Stimulated activated CD4-positive, alpha-beta T cell treated with anti-CD3 and anti-CD28 coated beads, Interleukin-2, amount 100 ng/mL, for 24 hours (primary cell): ENCODE measurements at places on chromosomes 12 and 14.

- DNase-seq: no peak
Observed at GRCh38 chr14:77322250-77322902, 1.5 kb downstream of the GSTZ1 start.

- no peak for DNase-seq
Observed at GRCh38 chr12:14313379-14314138, 51.9 kb upstream of the ATF7IP start.

- no peak for DNase-seq
Observed at GRCh38 chr12:33795536-33795935, 226.8 kb upstream of the ALG10 start.

DNA sequence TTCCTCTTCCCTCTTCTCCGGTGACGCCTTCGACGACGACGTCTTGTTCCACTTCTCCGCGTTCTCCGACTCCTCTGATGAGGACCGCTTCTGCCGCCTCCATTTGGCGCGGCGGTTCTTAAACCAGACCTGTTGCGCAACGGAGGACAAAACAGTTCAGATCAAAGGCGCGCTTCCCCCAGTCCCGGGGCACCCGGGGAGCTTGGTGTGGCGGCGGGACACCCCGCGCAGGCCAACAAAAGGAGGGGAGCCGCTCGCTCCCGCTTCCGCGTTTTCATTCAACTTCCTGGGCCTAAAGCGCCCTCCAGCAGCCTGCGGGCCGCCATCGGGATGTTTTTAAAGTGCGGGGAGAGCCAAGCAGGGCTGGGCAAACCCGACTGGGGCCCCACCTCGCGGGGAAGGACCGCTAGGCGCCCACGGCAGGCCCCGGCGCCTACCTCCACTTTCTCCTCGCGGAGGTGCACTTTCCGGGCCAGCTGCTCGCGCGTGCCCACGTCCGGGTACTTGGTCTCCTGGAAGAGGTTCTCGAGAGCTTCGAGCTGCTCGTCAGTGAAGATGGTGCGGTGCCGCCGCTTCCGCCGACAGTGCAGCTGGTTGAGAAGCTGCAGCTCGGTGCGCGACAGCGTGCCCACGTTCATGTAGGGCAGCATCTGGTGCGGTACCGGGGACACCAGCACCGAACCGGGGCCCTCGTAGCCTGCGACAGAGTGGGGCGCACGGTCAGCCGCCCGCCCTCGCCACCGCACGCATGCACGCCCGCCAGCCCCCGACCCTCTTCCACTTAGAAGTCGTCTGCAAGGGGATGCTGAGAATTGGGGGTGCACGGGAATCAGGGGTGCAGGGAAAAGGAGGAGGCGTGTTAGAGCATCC, 1.2 kb downstream of the GSC start:
- DNase-seq: no peak

DNA sequence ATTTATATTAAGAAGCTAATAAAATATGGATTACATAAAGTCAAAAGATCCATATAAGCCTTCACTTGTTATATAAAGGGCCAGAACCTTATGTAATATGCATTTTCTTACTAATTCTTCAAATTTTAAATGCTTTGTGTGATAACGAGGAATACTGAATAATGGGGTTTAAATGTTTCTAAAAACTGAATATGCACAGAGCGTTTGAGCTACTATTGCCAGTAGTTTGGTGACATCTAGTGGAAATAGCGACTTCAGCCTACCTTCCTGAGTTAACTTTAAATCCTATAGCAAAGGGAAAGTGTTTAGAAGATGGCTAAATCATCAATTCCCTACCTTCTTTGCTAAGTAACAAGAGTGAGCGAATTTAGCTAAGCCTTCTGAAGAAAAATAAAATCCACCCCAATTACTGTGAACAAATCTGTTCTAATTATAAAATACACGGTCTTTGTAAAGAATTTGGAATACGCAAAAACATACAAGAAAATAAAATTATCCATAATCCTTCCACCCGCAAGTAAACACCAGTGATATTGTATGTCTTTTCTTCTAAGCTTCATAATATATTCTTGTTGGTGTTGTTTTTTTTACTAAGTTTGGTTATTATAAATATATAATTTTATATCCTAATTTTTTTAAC, 115.5 kb upstream of the G2E3 start:
- DNase-seq: no peak

DNA sequence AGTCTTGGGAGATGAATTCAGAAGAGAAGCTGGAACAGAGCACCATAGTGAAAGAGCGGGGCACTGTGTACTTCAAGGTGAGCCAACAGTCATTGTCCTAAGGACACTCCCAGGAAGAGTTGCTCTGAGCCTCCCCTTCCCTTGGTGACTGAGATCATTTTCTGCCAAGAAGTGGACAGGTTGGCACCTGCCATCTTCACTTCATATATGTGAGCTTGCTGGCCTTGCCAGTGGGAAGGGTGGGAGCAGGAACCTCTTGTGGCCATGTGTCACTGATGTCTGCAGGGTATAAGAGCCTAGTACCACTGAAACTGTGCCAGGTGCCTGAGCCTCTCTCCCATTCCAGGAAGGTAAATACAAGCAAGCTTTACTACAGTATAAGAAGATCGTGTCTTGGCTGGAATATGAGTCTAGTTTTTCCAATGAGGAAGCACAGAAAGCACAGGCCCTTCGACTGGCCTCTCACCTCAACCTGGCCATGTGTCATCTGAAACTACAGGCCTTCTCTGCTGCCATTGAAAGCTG, 5.3 kb downstream of the FKBP4 start:
- DNase-seq: no peak

GRCh38 chr12:81249976-81250375, 172.1 kb downstream of the ACSS3 start:
- DNase-seq: no peak

DNA sequence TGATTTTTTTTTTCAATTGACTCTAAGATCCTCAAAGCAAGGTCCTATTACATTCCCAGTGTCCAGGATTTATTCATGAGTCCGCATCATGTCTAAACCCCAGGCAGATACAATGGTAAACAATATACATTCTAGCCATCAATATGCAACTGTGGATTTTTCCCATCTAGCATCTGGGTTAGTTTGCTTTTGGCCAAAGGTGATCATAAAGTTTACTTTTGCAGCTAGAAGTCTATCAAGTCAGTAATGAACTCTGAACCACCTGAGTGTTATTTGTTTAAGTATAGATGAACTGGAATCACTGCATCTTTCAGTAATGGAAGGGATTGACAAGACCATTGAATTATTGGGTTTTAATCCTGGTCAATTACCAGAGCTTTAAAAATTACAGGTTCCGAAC, 80.8 kb downstream of the STON2 start:
- DNase-seq: no peak

GRCh38 chr12:74538491-74539258, 1.0 kb downstream of the ATXN7L3B start:
- DNase-seq: peak; percentile 26

DNA sequence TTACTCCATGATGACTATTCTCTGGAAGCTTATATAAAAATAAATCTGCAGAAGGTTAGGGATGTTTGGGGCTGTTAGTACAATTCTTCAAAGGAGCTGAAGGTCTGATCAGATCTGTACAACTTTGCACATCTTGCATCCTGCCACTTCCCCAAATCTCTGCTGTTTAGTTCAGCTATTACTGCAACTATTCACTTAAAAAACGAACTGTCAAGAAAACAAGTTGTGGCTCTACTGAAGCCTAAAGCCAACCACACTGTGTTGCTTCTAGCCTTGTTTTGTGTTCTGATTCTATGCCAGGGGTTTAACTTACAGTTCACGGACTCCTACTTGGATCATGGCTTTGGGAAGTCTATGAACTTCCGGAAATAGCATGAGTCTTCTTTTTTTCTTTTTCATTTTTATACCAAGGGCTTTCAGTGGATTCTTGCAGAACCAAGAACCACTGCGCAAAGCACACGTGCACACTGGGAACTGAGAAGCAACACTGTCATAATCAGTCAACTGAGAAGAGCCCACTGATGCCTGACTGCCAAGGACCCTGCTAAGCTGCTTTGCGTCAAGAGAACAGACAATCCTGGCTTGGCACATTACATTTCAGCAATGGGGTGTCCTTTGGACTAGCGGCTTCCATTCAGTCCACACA, 66.3 kb upstream of the EEA1 start:
- DNase-seq: no peak

- no peak for DNase-seq
Observed at GRCh38 chr12:56257491-56258067, 605 bp downstream of the ANKRD52 start.

DNA sequence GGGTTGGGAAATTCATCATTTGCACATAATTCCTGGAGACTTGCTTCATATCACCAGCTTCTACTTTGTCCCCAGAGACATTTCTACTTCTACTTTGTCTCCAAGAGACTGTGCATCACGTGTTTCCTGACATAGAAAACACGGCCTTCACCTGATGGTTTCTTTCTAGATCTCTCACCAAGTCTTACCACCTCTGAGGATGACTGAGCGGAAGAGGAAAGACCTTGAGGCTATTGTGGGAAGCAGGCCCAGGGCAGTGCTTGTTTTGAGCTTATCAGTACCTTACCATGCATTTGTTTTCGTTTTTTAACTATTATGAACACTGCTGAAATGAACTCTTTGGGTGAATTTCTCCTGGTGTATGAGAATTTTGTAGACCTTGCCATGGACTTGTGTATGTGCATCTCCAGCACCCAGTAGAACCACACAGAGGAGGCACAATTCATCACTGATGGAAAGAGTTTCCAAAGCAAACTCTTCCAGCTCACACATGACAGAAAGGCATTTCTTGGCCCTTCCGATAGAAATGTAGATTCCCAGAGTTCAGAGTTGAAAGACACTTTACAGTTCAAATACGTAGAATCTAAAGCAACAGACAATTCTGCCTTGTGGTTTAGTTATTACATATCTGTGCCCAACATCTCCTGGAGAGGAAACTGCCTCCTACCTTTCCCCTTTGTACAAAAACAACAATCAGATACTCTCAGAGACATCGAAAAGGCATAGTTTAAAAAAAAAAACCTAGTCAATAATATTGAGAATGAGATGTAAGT, 434.7 kb downstream of the FUT8 start:
- peak; percentile 57 for DNase-seq

- no peak for DNase-seq
Observed at GRCh38 chr14:54866588-54866987, 36.0 kb downstream of the GCH1 start.

GRCh38 chr14:24058951-24059475, 7.2 kb downstream of the CARMIL3 start:
- DNase-seq: no peak

- no peak for DNase-seq
Observed at GRCh38 chr14:100098171-100098570, 32.9 kb downstream of the EVL start.

DNA sequence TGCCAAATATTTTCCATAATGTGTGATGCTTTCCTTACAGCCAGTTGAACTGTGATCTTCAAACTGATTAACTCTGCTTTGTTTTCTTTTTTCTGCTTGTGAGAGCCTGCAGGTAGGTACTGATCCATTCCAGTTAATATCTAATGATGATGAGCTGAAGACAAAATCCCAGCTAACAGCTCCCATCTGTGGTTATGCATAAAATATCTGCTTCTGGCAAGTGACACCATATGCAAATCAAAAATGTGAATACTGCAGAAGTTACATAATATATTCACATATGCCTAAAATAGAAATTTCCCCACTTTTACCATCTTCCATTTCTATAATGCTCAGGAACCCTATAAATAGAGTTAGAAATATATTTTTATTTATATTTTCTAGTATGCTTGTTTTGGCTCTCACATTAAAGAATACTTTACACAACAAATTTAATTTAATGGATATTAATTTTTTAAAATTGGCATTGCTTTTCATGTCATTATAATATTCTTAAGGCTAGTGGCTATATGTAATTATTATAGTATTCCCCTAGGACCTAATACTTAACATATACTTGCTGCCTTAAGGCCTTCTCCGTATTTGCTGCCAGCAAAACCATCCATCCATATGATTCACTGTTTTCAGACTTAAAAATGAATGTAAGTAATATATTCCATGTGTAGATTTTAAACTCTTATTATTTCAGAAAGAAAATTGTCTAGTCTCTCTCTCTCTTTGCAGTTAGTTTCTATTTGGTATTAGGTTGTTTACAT, 83.8 kb downstream of the CCER1 start:
- DNase-seq: no peak

DNA sequence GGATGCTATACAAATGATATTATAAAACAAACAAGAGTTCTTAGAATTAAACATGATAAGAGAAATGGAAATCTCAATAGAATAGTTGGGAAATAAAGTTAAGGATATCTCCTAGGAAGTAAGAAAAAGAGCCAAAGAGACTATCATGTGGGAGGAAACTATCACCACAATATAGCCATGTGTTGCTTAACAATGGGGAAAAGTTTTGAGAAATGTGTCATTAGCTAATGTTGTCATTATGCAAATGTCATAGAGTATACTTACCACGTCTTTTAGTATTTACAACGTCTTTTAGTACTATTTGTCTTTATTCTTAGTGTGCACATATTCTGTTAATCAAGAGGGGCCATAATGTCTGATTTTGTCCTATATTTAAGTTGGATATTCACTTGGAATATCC, 58.7 kb downstream of the ZNF641 start:
- no peak for DNase-seq

DNA sequence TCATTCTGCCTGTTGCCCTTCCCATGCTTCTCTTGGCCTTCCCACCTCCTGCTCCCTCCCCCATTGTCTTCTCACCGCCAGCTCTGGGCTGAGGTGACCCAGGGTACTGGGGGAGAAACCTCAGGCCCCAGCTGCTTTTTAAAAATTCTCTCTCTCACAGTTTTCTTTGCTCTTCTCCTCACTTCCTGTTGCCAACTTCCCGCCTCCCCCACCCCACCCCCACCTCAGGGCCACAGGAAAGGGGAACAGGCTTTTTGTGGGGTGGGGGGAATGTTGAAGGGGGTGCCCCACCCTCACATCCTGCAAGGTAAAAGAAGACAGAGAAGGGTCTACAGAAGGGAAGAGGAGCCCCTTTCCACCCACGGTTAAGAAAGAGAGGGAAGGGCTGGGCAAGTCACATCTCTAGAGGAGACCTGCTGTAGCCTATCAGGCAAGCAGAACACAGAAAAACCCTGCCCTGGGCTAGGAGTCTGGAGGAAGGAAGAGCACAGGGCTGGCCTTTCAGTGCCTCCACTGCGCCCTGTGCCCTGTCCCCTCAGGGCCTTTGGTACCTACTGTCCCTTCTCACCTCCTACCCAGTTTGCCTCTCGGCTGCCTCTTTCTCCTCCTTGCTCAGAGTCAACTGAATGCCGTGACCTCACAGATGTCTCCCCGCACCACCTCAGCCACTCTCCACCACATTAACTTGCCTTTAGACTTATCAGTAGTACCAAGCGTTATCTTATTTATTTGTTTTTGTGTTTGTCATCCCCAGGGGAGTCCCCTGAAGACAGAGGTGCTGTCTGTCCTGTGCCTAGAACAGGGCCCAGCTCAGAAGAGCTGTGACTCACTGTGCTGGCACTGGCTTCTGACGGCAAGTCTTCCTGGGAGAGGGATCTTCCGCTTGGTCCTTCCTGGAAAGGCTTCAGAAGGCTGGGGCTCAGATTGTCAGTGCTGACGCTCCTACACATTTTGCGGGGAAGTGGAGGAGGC, 1.7 kb downstream of the ARHGAP9 start:
- DNase-seq: peak; percentile 47

GRCh38 chr12:98532687-98533304, 17.4 kb downstream of the TMPO start:
- no peak for DNase-seq

- no peak for DNase-seq
Observed at GRCh38 chr12:44375694-44376093, 500.4 kb downstream of the NELL2 start.
